ENCODE measurements at places on chromosomes 11 and 22. TPM values are rescaled to one million over a fixed set of nuclear protein-coding genes. Genes with fewer than 3 reads are reported as not detected.
A peak's percentile ranks its signal among the peaks of the same experiment; 100 is the strongest.

Gene OR4A16
- polyA plus RNA-seq = not detected

Gene ANKK1
- 0.34 TPM for polyA plus RNA-seq

Gene RFPL3
- 0.06 TPM for polyA plus RNA-seq

Gene SMTNL1
- not detected for polyA plus RNA-seq

Gene SCN2B
- polyA plus RNA-seq = 0.38 TPM

Gene CEND1
- 0.07 TPM for polyA plus RNA-seq

Gene FJX1
- polyA plus RNA-seq = 5.5 TPM

Gene ZNF215
- 1.6 TPM for polyA plus RNA-seq

Gene NCF4
- 4.6 TPM for polyA plus RNA-seq

Gene TMPRSS4
- polyA plus RNA-seq = not detected

Gene SLC22A25
- polyA plus RNA-seq = not detected

Gene SLC22A9
- not detected for polyA plus RNA-seq

Gene ART5
- 2.8 TPM for polyA plus RNA-seq

- no peak for DNase-seq
Observed at GRCh38 chr22:19132153-19132552, 1.0 kb downstream of the TSSK2 start.

- no peak for DNase-seq
Observed at GRCh38 chr22:24355574-24355973, 71.8 kb upstream of the ADORA2A start.

GRCh38 chr11:41403458-41403857 lies 56.0 kb downstream of the LRRC4C start:
- DNase-seq = no peak

DNA sequence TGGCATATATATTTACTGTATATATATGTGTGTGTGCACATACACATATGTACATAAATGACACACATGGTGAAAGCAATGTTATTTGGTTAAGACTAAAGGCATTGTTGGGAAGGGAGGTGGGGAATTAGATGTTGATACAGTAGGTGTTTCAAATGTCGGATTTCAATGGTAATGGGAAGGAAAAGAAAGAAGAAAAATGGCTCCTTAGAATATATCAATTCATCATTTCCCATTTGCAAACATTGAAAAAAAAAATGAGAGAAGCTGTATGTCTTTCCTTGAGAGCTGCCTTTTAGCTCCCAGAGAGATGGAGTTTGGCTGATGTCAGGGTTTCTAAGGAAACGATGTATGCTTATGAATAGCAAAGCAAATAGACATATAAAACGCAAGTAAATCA lies 33.4 kb upstream of the ATXN10 start:
- DNase-seq = no peak

- DNase-seq = no peak
Observed at GRCh38 chr11:70040869-70041501, 37.1 kb upstream of the ANO1 start.

GRCh38 chr11:117068303-117068860 lies 29.8 kb downstream of the SIK3 start:
- no peak for DNase-seq

DNA sequence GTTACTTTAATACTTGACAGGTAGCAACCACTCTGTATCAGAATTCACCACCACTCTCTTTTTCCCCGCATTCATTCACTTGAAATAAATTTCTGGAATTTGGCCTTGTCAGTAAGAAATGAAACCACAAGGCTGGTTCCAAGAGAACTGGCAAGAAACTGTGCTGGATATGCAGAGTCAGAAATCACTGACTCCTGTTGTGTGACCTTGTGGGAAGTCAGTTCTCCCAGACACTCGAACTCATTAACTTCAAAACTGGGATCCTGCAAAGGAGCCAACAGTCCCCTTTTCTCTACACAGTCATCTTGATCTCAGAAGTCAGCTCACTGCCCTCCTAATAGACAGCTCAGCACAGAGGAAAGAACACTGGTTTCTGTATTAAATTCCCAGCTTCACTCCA lies 142.7 kb downstream of the LRRC4C start:
- no peak for DNase-seq

DNA sequence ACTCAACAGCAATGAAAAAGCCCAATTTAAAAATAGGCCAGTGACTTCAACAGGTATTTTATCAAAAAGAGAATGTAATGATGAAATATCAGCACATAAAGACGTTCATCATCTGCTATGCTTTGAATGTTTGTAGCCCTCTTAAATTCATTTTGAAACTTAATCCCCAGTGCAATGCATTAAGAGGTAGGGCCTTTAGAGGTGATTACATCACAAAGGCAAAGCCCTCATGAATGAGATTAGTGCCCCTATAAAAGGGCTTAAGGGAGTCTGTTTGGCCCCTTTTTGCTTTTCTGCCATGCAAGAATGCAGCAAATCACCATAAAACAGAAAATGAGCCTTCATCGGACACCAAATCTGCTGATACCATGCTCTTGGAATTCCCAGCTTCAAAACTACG lies 637.0 kb downstream of the DLG2 start:
- DNase-seq = no peak

DNA sequence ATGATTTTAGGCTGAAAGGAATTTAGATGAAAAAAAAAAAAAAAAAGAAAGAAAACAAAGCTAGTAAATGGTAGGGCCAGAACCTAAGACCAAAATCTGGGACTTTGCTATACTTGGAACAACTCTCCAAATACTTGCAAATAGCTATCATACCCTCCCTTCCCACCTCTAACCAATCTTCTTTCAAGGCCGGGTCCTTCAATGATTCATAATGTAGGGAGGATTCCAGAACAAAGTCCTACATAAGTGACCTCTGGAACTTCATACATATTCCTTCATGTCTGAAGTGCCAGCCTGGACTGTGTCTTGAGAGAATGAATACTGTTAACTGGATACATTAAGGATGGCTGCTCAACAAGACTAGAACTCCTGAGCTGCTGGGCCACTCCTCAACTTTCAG lies 9.9 kb downstream of the STK33 start:
- DNase-seq = no peak

- DNase-seq = no peak
Observed at GRCh38 chr11:5369789-5370188, 13.8 kb upstream of the OR51M1 start.

DNA sequence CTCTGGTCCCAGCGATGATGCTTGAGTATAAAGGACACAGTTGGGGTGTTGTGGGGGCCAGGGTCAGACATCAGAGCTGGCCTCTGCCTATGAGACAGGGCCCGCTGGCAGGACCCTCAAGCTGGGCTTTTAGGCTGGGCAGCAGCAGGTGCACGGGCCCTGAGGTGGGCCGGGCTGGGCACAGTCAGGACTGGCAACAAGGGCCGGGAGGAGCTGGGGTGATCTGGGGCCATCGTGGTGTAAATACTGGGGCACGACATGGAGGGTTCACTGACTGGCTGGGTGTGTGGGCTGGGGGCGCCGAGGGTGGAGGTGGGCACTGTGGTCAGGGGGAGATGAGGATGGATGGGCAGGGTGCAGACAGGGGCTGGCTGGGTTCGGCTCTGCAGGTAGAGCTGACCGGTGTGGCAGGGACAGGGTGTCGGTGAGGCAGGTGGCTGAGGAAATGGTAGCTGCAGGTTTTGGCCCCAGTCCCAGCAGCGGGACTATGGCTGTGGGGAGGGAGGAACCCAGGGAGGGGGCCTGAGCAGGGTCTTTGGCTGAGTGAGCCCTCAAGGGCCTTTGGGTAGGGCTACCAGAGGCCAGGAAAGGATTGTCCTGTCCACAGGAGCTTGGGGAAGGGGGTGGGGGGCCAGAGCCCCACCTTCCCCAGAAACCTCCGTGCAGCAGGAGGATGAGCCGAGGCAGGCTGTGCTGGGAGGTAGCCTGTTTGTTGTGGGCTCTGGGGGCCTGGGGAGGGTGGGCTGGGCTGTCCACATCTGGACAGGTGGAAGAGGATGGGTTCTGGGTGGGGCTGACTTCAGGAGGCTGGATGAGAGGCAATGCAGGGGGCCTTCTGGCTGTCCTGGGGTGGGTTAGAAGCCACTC lies 81.4 kb downstream of the KCNQ1 start:
- DNase-seq = peak; percentile 12

- DNase-seq = no peak
Observed at GRCh38 chr11:69368119-69368880, 74.3 kb downstream of the MYEOV start.

- DNase-seq = no peak
Observed at GRCh38 chr11:131917634-131918384, 547.4 kb downstream of the NTM start.

- no peak for DNase-seq
Observed at GRCh38 chr22:26648011-26648497, 9.3 kb upstream of the MIAT start.

DNA sequence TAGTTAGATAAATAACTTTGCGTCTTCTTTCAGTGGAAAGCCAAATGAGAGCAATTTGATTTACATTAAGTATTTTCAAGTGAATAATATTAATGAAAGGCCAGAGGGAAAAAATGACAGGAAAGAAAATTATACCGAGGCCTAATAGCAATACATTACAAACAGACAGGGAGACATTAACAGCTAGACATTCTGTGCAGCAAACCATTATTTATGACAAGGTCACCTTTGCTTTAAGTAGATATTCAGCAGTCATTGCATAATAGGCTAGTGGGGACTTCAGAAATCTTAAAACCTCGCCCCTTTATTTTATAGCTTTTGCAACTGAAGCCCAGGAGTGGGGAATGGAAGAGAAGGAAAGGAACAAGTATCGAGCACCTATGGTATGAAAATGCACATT lies 321.6 kb downstream of the GRM5 start:
- no peak for DNase-seq

GRCh38 chr11:123407996-123408597 lies 22.0 kb upstream of the GRAMD1B start:
- DNase-seq = no peak

DNA sequence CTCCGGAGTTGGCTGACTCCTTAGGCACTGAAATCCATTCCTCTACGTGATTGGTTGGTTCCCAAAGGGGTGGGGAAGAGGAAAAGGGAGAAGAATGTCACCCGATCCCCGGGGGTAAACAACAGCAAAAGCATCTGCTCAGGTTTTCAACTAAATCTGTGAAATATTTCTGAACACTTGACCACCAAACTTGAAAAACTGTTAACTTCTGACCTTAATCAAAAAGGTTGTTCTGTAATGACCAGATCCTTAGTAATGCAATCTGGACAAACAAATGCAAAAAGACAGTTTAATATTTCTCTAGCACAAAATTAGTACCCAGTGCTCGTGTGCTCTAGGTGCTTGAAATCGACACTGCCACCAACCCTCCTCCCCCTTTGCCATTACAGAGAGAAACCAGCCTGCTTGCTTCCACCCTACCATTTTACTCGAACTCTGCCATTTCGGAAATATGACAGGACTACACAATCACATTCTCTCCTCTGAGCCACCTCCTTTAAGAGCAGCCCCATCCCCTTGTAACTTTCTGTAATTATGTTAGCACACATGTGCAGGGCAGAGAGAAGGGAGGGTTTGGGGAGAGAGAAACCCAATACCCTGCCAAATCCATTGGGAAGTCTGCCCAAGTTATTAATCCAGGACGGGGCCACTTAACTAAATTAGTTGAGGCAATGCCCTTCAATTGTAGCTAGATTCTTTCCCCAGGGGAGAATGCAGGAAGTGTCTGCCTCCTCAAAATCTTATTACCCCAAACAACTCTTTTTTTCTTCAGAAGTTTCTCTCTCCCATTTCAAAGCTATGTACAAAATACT lies 113.8 kb downstream of the RBFOX2 start:
- peak; percentile 41 for DNase-seq

GRCh38 chr11:113840932-113841664 lies 34.3 kb downstream of the USP28 start:
- DNase-seq = no peak

- no peak for DNase-seq
Observed at GRCh38 chr11:116271479-116271878, 501.3 kb downstream of the BUD13 start.

DNA sequence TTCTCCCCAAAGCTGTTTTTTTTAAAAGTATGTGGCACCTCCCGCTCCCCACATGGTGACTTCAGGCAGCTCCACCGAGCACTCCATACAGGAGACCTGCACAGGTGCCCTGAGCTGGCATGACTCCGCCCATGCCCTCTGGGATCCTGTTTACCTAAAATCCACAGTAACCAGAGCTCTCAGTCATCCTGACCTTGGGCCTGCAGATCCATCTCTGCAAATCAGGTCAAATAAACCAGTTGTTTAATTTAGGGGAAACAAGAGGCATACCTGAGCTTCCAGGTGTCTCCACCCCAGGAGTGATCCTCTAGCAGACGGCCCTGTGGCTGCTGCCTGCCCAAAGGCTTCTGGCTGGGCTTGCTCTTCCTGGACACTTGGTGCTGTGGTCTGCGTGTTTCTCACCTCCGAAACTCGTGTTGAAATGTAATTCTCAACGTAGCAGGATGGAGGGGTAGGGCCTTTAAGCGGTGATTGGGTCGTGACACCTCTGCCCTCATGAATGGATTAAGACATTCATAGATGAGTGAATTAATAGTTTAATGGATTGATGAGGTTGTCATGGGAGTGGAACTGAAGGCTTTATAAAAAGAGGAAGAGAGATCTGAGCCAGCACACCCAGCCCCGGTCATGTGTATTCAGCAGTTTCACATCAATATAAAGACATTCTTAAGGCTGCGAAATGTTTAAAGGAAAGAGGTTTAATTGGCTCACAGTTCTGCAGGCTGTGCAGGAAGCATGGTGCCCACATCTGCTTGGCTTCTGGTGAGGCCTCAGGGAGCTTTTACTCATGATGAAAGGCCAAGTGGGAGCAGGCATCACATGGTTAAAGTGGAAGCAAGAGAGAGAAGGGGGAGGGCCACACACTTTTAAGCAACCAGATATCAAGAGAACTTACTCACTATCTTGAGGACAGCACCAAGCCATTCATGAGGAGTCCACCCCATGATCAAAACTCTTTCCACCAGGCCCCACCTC lies 34.1 kb downstream of the LINC01488 start:
- no peak for DNase-seq

- DNase-seq = no peak
Observed at GRCh38 chr11:132289590-132290256, 919.3 kb downstream of the NTM start.

DNA sequence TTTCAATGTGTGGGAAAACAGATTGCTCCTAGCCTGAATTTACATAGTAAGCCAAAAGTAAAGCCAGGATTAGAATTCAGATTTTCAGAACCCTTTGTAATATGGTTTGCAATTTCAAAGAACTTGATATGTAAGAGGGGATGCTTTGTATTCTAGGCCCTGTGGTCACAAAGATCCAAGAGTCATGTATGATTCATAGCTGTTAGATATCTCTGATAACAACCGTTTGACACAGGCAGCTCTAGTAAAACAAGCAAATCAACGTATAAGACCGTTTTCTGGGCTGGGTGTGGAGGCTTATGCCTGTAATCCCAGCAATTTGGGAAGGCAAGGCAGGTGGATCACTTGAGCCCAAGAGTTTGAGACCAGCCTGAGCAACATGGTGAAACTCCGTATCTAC lies 79.6 kb downstream of the EMSY start:
- no peak for DNase-seq

DNA sequence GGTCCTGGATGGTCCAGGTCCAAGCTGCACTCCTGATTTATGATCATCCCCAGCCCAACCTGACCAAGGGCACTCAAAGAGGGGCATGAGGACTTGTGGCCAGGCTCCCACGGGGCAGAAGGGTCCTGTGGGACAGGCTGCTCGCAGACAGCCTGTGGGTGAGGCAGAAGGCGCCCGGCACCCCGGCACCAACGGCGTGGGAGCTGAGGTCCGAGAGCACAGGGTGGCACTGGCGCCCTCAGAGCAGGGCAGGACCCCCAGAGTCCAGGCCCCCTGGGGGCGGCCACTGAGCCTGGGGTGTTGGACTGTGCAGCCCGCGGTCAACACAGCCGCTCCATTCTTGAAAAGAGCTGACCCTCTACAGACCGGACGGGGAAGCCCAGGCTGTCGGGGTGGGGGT lies 3.3 kb downstream of the IL17REL start:
- no peak for DNase-seq

Measured in ovary (tissue), 10 donors.